Fibroblast of the aortic adventitia (primary cell): ENCODE measurements at places on chromosomes 12 and 14. TPM values are rescaled to one million over a fixed set of nuclear protein-coding genes. Genes with fewer than 3 reads are reported as not detected.

CELA1 gene
- 0.25 TPM in 1 of 2 replicates, not detected in the other for total RNA-seq

PTPRB gene
- total RNA-seq = 3.6 and 5.6 TPM in 2 replicates

NANOG gene
- under 0.01 and 0.16 TPM in 2 replicates for total RNA-seq

FAIM2 gene
- total RNA-seq = 12.9 and 13.8 TPM in 2 replicates

ADCY4 gene
- 1.2 and 6.3 TPM in 2 replicates for total RNA-seq

UNC119B gene
- total RNA-seq = 18.2 and 19.8 TPM in 2 replicates

LMNTD1 gene
- total RNA-seq = 1.3 TPM in 1 of 2 replicates, not detected in the other

GCN1 gene
- 126 and 156 TPM in 2 replicates for total RNA-seq

LTBR gene
- total RNA-seq = 71.8 and 93.7 TPM in 2 replicates

KRT77 gene
- not detected in 2 replicates for total RNA-seq

ZNF385A gene
- 0.99 and 1.6 TPM in 2 replicates for total RNA-seq

SERPINA4 gene
- not detected in 2 replicates for total RNA-seq

DNA sequence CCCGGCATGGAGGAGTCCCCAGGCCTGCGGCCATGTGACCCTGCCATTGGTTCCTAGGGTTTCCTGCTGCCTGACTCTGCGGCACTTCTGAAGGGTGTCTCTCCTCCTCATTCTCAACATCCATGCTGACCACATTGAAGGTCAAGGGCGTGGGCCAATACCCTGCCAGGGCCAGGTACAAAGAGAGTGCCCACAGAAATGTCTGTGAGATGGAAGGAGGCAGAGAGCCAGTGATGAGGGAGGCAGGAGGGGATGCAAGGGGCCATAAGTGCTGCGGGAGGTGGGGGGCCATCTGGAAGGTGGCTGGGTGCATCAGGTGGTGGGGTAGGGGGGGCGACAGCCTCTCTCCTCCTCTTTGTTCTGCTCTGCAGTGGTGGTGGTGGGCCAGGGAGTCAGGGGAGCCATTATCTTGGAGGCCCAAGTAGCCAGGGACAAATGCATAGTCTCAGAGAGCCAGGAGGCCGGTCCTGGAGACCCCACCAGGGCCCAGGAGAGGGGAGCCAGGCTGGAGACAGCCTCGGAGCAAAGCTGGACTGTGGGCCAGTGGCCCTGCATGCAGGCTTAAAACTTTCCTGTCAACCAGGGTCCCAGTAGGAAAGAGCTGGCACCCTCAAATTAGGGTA, 13.0 kb upstream of the CDC42BPB start:
- DNase-seq = no peak

GRCh38 chr14:47675466-47676314, at the start of gene MDGA2:
Gene MDGA2 (minus strand): TSS chr14:47675605.
- no peak for DNase-seq

GRCh38 chr12:124509676-124510300, 57.6 kb downstream of the NCOR2 start:
- peak; percentile 73 for DNase-seq

GRCh38 chr14:61026526-61026925, 45.5 kb downstream of the SLC38A6 start:
- no peak for DNase-seq

DNA sequence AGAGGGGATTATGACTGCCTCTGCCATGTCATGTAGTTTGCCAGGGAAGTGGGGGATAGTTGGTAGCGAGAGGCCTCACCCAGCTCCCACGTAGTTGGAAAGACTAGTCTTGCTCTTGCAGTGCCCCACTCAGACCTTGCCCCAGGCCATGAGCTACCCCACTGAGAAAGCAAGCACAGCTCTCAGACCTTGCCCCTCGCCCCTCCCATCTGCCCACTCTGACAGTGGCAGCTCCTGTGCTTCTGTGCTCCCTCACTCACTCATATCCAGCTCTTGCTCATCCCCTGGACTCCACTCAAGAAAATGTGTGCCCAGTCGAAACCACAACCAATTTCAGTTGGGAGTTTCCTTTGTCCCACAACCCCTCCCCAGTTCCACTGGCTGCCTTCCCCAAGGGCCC, 55.5 kb upstream of the BDKRB2 start:
- DNase-seq = no peak

- peak; percentile 40 for DNase-seq
These were observed 11.0 kb downstream of the OR6S1 start for GRCh38 chr14:20630340-20631022.

GRCh38 chr12:38664661-38665269, 240.6 kb downstream of the CPNE8 start:
- DNase-seq = peak; percentile 35

DNA sequence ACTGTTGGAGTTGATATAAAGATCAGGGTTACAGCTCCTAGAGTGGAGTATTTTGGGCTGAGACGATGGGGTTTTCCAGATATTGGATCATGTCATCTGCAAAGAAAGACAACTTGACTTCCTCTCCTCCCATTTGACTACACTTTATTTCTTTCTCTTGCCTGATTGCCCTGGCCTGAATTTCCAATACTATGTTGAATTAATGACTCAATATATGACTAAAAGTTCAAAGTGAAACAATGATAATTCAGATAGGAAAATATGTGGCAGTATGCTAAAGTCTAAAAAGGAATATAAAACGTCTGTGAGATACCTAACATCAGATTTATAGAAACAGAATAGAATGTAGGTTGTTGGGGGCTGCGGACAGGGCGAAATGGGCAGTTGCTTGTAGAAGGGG, 72.2 kb downstream of the BHLHE41 start:
- no peak for DNase-seq

GRCh38 chr12:80087486-80088213, 11.7 kb upstream of the OTOGL start:
- peak; percentile 15 for DNase-seq

DNA sequence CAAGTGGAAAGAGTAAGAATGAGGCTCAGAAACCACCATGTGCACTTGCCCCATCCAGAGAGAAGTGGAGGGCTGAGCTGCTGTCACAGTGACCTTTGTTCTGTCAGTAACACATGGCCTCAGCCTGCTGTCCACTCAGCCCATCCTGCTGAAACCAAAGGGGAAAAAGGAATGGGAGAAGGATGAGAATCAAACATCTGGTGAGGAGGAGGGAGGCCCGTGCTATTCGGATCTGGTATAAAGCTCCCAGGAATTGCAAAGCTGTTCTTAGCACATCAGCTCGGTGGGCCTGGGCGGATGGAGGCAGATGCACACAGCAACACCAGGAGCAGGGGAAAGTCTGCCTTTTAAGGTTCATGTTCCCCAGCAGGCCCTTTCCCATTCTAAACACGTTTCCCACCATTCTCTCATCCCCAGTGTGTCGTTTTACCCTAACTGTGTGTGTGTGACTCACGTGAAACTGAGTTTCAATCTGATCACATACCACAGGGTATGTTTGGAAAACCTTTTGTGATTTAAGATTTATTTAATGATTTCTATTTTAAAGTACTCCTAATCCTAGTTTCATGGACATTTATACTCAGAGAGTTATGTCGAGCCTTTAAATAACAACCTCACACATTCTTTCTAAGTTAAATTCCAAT, 36.8 kb downstream of the RTRAF start:
- DNase-seq = no peak

GRCh38 chr14:105492971-105493871, 2.2 kb downstream of the TEDC1 start:
- DNase-seq = no peak

DNA sequence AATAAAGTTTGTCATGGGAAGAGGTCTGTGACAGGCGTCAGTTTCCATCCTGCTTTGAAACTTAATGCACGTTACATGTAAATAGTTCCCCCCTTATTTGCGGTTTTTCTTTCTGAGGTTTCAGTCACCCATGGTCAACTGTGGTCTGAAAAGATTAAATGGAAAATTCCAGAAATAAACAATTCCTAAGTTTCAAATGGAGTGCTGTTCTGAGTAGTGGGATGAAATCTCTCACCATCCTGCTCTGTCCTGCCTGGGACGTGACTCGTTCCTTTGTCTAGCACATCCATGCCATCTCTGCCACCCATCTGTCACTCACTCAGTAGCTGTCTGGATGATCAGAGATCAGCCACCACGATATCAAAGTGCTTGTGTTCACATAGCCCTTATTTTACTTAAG, 51.3 kb upstream of the DICER1 start:
- no peak for DNase-seq

DNA sequence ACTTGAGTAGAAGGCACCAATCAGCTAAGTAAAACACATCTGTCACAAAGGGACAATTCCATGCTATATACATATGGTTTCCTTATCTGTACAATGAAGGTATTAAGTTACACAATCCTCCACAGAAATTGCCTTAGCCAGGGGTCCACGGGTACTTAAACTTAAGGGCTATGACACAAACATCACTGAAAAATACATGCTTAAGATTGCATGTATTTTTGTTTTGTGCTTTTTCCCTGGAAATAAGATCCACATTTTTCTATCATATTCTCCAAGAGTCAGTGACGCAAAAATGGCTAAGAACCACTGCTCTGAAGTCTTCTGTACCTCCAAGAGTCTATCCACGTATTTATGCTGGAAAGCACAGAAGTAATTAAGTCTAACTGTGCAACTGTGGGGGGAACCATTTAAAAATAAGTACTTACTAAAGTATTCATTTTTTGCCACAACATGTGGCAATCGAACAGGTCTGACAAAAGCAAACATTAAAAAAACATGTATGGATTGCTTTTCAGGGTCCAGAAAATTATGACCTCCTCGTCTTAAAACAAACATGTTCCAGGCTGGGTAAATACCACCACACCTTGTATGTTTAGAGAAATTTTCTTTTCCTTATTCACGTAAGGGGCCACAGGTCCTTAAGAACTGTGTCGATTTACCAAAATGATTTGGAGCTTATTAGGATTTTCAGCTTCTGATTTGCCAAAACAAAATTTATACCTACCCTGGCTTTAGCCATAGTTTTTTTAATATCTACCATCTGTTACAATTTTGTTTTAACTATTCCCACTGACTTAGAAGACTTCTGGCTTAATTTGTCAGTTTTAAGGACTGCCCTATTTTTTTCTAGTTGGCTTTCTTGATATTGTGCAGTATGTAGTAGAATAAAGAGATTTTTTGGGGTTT, 2.8 kb downstream of the SLC38A2 start:
- DNase-seq = peak; percentile 57

- no peak for DNase-seq
These were observed 16.4 kb upstream of the LTBP2 start for GRCh38 chr14:74628418-74628817.
